ENCODE measurements at places on chromosomes 3 and 15.

GRCh38 chr3:55676643-55677042, 189.5 kb upstream of the WNT5A start:
- DNase-seq = no peak

DNA sequence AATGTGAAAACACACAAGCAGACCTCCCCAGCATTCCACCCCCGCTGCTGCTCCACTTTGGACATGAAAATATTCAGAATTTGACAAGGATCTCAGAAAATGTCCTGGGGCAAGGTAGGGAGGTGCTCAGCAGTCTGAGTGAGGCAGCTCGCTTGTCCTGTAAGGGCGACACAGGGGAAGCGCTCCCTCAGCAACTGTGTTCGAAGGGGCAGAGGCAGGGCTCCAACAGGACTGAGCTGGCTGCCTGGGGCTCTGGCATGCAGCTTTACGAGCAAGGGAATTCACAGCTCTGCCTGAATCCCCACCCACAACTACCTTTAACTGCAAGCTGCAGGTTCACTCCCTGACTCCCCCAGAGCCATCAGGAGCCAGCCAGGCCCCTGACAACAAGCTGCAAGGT, 287.0 kb upstream of the LYSMD4 start:
- DNase-seq = no peak

DNA sequence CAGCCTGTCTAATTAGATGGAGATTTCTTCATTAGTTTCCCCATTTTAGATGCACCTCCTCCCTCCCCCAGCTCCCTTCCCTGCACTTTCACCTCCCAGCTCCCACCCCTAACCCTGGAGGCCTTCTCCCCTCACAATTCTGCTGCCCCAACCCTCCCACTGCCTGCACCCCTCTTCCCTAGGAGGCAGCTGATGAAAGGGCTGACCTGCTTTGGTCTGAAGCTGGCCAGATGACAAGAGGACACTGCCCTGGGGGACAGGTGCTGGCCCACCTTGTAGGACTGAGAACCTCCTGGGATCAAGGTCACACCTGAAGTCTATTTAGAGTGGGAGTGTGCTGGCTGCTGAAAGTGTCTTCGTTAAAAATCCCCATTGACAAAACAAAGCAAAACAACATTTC, 259.4 kb downstream of the TLE3 start:
- no peak for DNase-seq

DNA sequence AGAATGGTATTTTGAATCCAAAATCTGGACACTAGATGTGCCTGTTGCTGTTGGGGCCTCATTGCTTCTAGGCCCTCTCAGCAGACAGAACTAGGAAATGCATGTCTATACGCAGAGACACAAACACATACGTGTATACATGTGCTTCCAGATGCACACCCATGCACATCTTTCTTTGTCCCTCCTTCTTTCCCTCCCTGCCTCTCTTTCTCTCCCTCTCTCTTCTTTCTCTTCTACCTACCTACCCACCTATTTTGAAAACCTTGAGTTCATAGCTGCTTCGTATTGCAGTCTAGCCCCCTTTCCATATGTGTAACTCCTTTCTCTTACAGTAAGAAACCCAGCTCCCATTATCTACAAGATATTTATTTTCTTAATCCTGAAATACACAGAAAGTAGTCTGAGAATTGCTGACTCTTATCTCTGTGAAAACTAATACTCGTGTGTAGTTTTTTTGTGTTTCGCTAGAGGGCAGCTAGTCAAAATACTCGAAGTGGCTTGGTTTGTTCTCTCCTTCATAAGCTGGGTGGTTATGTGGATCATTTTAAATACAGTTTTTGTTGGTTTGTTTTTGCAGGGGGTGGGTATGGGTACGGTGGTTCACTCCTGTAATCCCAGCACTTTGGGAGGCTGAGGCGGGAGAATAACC, 18.5 kb downstream of the RPL32 start:
- no peak for DNase-seq

- no peak for DNase-seq
Observed at GRCh38 chr3:22621205-22621809, 581.8 kb upstream of the UBE2E2 start.

DNA sequence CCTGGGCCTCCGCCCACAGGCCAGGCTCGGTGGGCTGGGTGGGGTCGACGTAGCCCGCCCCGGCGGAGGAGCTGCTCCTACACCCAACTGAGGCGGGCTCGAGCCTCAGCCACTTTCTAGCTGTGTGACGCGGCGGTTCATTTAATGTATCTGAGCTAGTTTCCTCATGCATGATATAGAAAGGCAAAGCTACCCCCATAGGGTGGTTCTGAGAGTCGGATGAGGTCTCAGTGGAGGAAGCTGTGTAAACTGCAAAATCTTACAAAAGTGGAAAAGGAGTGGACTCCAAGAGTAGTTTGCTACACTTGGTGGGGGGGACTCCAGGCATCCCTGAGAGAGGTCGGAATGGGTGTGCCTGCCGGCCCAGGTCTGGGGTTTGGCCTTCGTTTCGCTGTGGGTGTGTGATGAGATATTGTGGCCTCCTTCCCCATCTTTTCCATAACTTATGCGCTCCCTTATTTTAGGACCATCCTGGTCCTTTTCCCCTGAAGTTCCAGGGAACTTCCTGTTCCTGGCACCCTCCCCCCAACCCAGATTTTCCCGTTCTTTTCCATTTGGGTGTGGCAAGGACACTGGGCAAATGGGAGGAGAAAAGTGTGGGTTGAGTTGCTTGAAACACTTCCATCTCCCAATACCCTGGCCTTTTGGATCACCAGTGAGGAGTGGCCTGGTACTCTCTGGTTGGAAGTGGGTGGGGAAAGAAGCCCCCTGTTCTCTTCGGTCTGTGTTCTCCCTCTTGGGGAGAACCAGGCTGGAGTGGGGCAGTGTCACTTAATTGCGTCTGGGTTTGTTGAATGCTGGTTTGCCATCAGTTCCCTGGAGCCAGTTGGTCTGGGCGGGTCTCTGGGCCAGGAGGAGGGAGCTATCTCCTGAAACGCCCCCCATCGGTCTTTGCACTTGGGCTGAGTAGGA, 1.1 kb downstream of the PDIA5 start:
- no peak for DNase-seq

DNA sequence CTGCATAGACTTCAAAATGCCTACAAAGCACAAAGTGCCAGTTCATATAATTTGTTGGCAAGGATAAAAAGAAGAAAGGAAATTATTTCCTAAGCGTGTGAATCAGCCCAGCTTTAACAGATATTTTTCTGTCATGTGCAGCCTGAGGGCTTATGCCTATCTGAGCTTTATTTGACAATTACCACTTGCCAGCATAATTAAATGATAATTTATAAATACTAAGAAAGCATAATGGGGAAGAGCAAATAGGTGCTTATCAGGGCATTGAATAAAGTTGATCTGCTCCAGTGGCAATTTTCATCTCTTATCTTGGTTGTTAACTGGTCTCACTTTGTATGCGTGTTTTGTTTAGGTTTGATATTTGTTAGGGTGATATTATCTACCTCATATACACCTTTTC, 313.4 kb upstream of the DNAJC19 start:
- DNase-seq = no peak

GRCh38 chr15:79185199-79185598, 94.6 kb upstream of the RASGRF1 start:
- no peak for DNase-seq

GRCh38 chr3:66344391-66344811, 123.6 kb downstream of the SLC25A26 start:
- no peak for DNase-seq

DNA sequence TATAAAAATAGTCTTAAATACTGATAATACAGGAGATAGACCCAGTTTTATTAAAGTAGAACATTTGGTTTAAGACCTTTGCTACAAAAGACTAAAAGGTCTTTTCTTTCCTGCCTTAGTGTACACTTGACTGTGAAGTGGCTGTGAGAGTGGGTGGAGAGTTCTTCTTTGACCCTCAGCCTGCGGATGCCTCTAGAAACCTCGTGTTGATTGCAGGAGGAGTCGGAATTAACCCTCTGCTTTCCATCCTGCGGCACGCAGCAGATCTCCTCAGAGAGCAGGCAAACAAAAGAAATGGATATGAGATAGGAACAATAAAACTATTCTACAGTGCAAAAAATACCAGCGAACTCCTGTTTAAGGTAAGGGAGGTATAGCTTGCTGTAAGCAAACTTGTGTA, 36.5 kb downstream of the OXNAD1 start:
- no peak for DNase-seq

GRCh38 chr3:129602730-129603560, 3.5 kb downstream of the PLXND1 start:
- DNase-seq = no peak

DNA sequence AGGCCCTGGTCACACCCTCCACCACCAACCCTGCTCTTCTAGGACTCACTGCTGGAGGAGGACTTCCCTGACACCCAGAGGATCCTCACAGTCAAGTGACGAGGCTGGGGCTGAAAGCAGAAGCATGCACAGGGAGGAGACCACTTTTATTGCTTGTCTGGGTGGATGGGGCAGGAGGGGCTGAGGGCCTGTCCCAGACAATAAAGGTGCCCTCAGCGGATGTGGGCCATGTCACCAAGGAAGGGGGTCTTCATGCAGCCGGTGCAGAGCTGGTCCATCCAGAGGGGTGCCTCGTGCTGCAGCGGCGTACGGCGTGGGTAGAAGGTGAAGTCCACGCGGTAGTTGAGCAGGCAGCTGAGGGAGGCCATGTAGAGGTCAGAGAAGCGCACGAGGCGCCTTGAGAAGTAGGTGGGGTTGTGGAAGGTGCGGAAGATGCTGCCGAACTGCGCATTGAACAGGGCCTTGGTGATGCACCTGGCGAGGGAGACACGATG, 9.4 kb downstream of the NT5DC2 start:
- DNase-seq = peak; percentile 16
